Activated T-helper 2 cell treated with anti-CD3 and anti-CD28 coated beads, Interferon-gamma antibody, Interleukin-2, Interleukin-4, amounts not matched to agents 10 μg/mL and 5 μg/mL and 100 μg/mL, durations not matched to agents 14 hours and 24 hours and 36 hours (primary cell): ENCODE measurements at places on chromosomes 7 and 10. TPM values are rescaled to one million over a fixed set of nuclear protein-coding genes. Genes with fewer than 3 reads are reported as not detected.

Gene KCNH2
- total RNA-seq, result 0.30 and 0.41 TPM in 2 replicates

Gene ZNF365
- total RNA-seq, result not detected in 2 replicates

GRCh38 chr7:141291541-141291940 lies 217.7 kb downstream of the TMEM178B start:
- DNase-seq, result no peak
- no peaks in the 10 kb centered on the region for H3K36me3 ChIP-seq
- no peak overlapping the region for H3K27ac ChIP-seq
- H3K4me3 ChIP-seq, result no peak overlapping the region
- H3K4me1 ChIP-seq, result no peaks in the 10 kb centered on the region

DNA sequence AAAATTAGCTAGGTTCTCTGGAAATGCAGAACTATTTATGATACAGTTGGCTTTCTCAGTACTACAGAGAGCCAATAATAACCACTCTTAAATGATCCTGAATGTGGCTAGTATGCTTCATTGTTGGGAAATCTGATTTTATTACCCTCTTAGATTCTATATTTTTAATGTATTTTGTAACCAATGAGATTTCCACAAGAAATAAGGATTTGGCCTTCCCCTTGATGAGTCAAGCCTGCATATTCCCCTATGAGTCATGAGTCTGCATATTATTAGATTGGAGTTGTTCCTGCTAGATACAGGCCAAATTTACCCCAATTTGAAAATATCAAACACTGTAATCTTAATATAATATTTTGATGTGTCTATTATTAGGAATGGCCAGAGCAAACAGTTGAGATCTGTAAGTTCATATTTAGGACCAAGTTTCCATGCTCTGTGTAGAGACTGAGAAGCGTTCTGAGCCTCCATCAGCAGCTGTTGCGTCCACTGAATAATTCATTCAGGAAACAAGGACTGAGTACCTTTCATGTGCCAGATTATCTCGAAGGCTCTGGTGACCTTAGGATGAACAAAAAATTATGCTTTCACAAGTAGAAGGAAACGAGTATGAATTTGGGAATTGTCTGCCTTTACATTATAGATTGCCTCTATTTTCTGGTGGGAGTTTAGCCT lies 793.4 kb downstream of the NRG3 start:
- H3K4me3 ChIP-seq, result no peak overlapping the region
- no peaks in the 10 kb centered on the region for H3K36me3 ChIP-seq
- no peaks in the 10 kb centered on the region for H3K4me1 ChIP-seq

DNA sequence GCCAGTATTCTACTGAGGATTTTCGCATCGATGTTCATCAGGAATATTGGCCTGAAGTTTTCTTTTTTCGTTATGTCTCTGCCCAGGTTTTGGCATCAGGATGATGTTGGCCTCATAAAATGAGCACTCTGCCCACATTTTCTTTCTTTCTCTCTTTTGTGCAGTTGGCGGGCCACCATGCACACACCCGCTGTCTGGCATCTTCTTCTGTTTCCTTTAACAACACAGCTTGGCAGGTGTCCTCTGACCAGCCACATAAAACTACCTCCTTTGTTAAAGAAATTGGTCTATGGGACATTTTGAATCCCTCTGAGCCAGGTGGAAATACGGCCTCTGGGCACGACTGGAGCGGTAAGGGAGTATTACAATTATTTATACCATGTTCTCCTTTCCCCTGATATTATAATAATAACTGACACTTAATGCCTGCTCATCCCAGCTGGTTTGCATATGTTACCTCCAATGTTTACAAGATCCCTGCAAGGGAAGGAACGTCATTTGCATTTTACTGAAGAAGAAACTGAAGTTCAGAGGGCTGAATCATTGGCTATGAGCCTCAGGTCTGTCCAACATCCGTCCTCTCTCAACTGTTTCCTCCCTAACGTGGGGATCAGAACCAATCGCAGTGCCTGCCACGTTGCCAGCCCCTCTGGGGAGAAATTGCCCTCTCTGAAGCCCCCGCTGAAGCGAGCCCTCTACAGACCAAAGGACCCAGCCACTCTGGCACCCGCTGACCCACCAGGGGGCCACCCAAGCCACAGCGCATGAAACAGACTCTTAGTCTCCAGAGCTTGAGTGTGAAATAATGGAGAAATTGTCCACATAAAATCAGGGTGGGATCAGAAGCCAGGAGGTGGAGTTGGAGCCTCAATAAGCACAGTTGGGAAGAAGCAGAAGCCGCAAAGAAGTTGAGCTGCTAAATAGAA lies 125.0 kb upstream of the FOXK1 start:
- H3K27ac ChIP-seq, result no peak overlapping the region
- DNase-seq, result no peak
- H3K36me3 ChIP-seq, result no peaks in the 10 kb centered on the region
- no peak overlapping the region for H3K4me3 ChIP-seq
- no peaks in the 10 kb centered on the region for H3K4me1 ChIP-seq

GRCh38 chr10:118047880-118048279 lies 1.1 kb upstream of the RAB11FIP2 start:
- H3K4me3 ChIP-seq, result peak overlapping the region; percentile 75
- H3K27ac ChIP-seq, result no peak overlapping the region
- peaks cover 18% of the 10 kb centered on the region for H3K27me3 ChIP-seq
- H3K4me1 ChIP-seq, result peaks cover 20% of the 10 kb centered on the region
